Mucosa of descending colon (tissue), 3 donors: ENCODE measurements at places on chromosomes 7 and 10.

DNA sequence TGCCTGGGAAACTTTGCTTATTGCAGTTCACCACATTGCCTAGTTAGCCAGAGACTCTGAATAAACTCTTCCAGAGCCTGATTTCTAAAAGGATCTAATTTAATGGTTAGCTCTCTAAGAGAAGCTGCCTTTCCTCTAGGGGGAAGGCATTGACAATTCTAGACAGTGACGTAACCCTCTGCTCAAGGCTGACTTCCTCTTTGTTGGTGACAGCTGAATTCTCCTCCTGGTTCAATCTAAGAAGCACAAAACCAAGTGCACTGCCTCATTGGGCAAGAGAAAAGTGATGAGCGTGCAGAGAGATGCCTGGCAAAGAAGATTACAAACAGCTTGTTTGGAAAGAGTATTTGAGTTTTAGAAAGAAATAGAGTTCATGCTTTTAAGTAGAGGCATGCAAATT is 102.7 kb downstream of the MACC1 start:
- DNase-seq = no peak

- no peak for DNase-seq
Measured at GRCh38 chr10:73956476-73957359, 41.2 kb upstream of the VCL start.

DNA sequence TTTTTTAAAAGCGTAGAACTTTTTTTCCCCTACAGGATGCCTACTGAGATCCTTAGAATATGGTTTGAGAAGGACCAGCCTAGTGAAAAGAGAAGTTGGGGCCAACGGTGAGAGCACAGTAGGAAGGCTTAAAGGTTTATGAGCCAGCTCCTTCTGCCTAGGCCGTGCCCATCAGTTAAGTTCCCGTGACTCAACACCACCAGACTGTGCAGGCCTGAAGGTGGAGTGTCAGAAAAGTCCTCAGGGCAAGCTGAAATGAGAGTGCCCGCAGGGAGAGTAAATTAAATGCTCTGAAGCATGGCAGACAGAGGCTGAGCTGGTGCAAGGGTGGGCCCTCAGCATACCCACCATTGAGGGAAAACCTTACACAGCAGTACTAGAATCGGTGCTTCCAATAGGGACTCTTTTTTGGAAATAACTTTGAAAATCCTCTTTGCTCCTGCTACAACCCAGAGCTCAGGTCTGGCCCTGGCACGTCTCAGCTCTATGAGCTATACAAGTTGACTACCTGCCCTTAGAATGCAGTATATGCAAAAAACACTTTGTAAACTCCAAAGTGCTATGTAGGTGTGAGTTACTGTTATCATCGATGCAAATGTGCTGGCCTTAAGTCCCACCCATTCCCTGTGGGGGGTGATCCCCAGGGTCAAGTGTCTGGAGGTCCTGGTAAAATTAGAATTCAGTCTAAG is 15.2 kb upstream of the C10orf67 start:
- DNase-seq = no peak

DNA sequence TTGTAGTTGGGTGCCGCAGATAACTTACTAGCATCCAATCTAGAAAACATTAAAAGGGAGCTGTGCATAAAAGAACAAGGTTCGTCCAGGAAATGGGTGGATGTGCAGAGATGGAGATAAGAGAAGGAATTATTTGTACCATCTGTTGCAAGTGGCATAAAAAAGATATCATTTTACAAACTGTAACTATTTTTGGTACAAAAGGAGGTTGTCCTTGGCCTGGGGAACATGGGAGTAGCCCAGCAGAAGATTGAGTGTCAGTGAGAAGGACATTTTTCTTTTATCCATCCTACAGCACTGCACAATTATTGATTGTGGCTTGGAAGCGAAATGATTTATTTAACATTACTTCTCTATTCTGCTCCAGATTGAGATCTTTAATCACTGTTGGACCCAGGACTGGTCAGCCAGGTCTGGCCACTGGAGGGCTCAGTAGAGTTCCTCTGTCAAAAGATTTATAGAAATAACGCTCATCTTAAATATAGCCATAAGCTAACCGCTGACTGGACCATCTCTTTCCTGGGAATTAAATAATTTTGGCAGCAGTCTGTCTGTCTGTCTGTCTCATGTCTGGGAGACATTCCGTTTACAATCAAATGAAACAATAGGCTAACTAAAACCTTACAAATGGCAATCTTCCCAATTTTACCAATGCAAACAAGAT is 254.1 kb downstream of the KIAA1217 start:
- no peak for DNase-seq

- peak; percentile 64 for DNase-seq
Measured at GRCh38 chr10:5583525-5584175, 58.9 kb downstream of the CALML3 start.

DNA sequence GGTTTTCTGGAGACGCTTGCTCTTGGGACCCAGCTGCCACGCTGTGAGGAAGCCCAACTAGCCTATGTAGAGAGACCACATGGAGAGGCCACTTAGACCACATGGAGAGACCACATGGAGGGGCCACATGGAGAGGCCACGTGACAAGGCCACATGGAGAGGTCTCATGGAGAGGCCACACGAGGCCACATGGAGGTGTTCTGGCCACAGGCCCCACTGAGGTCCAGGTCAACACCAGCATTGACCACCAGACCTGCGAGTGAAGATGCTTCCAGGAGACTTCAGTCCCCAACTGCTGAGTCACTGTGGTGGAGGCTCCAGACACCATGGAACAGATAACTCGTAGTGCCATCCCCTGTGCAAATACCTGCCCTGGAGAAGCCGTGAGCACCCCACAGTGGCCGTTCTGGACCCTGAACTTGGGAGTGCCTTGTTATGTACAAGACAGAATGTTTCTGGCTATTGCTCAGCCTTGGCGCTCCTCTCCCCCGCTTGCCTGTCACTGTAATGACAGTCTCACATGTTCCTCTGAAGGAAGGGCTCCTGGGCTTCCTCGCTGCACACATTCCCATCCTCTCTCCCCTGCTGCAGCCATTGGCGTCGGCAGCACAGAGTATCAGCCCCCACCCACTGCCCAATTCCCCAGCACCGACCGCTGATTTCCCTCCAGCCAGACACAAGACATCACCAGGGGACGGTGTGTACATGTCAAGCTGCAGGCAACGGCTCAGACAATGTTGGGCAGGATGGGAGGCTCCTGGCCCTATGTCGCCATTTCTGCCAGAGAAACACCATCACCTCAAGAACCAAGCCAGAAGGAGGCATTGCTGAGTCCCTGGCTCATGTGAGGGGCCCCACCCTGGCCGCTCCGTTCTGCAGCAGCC is 49.0 kb upstream of the TNRC18 start:
- no peak for DNase-seq

DNA sequence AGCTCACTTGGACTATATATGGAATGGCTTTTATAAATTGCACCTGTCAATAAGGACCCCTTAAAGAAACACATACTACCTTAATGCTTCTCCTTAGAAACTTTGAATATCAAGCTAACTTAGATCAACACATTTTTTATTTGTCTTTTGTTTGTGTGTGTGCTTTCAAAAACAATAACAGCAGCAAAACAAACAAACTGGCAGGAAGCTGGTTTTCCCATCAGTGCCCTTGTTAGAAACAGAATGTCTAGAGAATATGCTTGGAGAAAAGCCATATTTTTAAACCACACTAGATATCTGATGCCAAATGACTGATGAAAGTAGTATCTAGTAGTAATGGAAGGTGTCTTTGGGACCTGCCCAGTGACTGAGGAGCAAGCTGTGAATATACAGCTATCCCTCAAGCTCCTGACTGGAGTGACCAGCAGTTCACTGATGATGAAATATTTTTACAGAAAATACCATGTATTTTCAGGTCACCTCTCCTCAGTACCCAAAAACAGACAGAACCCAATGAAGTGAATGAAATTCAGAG is 1.0 kb downstream of the PDE1C start:
- no peak for DNase-seq

- no peak for DNase-seq
Measured at GRCh38 chr7:141158561-141158960, 84.7 kb downstream of the TMEM178B start.

DNA sequence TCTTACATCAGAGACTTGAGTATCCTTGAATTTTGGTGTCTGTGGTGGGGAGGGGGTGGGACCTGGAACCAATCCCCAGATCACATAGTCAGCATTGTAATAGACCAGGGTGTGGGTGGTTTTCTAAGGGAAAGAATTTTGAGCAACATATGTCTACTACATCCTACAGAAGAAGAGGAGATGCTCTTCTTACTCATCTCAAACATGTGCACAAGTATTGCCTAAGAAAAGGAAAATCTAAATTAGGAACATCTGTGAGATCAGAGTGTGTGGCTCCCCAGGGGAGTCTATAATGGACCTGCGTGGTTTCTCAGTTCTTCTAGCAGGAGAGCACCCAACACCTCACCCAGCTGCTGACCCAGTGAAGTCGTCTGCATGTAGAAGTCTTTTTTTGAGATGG is 148.8 kb downstream of the CCDC3 start:
- DNase-seq = no peak

DNA sequence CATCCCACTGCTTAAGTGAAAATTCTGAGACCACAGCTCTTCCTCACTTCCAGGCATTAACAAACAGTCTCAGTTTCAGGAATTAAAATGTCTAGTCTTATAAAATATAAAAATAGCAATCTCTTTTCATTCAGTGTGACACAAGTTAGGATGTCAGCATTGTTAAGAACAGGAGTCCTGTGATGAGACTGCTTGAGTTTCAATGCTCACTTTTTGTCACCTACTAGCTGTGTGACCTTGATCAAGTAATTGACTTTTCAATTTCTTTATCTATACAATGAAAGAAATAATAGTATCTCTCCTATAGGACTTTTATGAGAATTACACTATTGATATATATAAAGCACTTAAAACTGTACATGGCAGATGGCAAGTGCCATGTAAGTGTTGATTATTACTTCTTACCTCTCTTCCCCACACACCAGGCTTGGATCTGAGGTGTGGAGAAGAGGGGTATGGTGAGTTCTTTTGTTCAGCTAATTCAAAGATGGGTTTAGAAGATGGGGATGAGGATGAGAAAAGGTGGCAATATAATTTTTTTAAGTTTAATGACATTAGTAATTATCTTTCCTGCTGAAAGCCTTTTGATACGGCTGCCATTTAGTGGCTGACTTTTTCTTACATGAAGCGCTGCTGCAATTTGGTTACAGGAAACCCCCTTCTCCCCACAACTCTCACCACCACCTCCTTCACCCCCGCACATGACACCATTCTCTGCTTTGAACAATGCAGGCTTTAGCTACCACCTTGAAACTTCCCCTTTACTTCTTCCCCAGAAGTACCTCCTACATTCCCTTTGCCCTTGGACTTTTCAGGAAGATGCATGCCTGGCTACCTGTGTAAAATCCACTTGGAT is 20.8 kb upstream of the HYAL4 start:
- DNase-seq = no peak

GRCh38 chr7:33674804-33675411 is 230.4 kb upstream of the BMPER start:
- no peak for DNase-seq

DNA sequence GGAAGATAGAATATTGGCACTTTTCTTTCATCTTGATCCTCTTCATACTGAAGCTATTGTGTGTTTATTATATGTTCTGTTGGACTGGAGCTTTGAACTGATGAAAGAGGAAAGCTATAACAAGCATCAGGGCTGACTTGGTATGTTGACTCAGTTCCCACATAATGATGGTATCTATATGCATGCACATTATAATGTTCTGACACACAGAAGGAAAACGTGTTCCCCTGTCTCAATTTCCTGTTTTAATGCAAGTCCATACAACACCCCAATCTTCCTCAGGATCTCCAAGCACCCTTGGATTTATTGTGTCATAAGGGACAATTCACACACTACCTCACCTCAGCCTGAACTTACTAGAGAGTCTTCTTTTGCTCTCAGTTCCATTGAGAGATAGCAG is 8.3 kb upstream of the WASL start:
- DNase-seq = no peak

GRCh38 chr10:22823109-22823508 is 104.7 kb upstream of the ARMC3 start:
- DNase-seq = no peak

GRCh38 chr10:1401071-1401965 is 336.0 kb downstream of the ADARB2 start:
- DNase-seq = no peak

DNA sequence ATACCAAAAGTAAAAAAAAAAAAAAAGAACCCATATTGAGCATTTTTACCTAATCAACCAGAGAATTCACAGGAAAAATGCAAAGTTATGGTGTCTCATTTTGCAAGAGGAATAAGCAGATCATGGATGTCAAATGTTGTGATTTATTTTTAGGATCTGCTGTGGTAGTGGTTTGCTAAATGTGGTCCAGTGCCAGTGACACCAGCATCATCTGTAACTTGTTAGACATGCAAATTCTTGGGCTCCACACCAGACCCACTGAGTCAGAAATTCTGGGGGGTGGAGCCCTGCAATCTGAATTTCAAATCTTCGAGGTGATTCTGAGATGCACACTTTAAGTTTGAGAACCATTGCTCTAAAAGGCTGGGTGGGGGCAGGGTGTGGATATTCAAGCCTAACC is 30.1 kb upstream of the ZEB1 start:
- no peak for DNase-seq

DNA sequence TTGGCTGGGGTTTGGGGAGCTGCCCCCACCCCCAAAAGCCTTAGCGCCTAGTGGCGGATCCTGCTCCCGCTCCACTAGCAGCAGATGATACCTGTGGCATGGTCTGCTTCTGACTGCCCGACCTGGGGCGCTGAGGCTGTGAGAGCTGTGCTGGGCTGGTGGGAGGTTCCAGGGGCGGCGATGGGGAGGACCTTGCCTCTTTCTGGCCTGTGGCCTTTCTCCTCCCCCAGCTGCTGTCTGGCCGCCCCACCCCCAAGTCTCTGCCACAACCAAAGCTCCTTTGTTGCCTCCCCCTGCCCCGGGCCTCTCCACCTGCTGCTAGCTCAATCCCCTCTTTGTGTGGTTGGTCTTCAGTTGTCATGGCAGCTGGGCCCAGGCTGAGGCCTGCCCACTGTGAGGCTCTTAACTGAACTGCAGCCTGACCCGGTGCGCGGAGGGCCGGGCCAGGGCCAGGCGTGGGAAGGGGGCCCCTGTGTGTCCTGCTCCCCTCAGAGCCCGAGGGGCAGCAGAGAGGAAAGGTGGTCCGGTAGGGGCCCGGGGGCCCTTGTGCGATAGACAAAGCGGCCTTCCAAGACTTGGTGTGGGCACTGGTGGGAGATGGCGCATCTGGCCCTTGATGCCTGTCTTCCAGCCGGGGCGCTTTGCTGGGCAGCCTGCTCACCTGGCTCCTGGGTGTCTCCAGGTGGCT is 4.7 kb downstream of the ZNF775 start:
- peak; percentile 88 for DNase-seq

GRCh38 chr10:71525721-71526120 is 129.0 kb downstream of the CDH23 start:
- no peak for DNase-seq

DNA sequence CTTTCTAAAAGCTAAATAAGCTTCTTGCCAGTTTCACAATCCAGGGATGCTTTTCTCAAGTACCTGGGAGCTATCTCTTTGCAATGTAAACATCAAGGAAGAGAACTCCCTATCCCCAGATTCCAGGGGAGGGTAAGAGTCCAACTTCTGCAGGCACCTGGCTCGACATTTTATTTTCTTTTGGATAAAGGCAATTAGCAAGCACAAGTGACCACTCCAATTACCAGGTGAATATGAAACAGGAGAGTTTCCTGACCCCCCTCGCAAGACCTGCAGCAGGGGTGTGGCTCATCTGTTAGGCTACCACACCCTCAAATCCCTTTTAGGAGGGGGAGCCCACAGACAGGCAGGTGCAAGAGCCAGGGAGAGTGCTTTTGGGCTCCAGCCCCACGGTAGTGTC is 28.6 kb upstream of the LANCL2 start:
- DNase-seq = no peak
